Nephron progenitor cell (in vitro differentiated cells): ENCODE measurements at places on chromosomes 4 and X.

GRCh38 chr4:38056011-38056685 lies 96.0 kb downstream of the PTTG2 start:
- H3K36me3 ChIP-seq = peaks cover 31% of the 10 kb centered on the region
- H3K4me3 ChIP-seq = no peak overlapping the region
- peaks cover 3% of the 10 kb centered on the region for H3K27me3 ChIP-seq
- H3K27ac ChIP-seq = no peak overlapping the region

DNA sequence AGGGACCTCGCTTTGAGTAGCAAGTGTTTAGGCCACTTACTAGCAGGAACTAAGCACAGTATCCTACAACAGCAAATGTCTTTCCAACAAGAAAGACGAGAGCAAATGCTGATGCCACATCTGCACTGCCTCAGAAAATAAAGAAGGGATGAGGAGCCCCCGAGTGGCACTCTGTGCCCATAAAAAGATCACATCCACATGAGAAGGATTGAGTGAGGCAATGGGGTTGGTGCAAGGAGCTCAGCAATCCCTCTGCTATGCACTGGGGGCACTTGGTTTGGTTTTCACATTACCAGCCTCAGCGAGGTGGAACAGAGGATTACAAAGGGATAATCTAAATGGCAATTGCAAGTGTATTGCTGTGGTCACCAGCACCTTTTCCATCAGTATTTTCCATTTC lies 252.8 kb upstream of the SLC7A11 start:
- no peak overlapping the region for H3K27ac ChIP-seq
- no peaks in the 10 kb centered on the region for H3K27me3 ChIP-seq
- no peaks in the 10 kb centered on the region for H3K4me1 ChIP-seq
- DNase-seq = peak; percentile 2
- H3K36me3 ChIP-seq = peaks cover 7% of the 10 kb centered on the region
- no peak overlapping the region for H3K4me3 ChIP-seq

GRCh38 chr4:113080050-113080449 lies 30.6 kb downstream of the ANK2 start:
- H3K4me1 ChIP-seq = no peaks in the 10 kb centered on the region
- H3K4me3 ChIP-seq = no peak overlapping the region
- DNase-seq = no peak
- no peaks in the 10 kb centered on the region for H3K36me3 ChIP-seq
- no peak overlapping the region for H3K27ac ChIP-seq
- peaks cover 4% of the 10 kb centered on the region for H3K27me3 ChIP-seq

DNA sequence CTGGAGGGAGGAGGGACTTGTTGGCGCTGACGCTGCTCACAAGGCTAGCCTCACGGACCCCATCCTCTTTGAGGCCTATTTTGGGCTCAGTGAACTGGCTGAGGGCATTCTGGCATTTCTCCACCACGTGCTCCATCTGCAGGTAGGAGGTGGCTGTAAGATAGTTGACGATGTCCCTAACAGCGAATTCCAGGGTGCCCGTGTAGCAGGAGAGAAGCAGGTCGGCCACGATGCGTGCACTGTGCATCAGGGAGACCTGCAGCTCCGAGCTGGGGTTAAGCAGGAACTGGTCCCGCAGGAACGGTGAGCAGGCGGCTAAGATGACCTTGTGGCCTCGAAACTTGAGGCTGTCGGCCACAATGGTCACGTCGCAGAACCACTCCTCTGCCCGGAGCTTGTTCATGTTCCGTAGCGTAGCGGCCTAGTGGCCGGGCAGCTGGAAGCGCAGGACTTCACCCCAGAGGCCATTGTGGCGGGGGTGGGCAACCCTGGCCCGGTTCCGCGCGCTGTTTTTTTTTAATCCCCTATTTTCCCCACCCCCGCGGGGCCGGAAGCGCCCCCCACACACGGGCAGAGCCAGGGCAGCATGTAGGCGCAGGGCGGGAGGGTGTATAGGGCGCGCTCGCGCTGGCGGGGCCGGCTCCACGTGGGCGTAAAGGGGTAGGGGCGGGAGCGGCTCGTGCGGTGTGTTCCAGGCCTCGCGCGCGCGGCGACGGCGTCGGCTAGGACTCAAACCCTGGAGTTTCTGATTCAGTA lies 73.2 kb downstream of the UBE2K start:
- H3K27ac ChIP-seq = no peak overlapping the region
- H3K36me3 ChIP-seq = peaks cover 81% of the 10 kb centered on the region

DNA sequence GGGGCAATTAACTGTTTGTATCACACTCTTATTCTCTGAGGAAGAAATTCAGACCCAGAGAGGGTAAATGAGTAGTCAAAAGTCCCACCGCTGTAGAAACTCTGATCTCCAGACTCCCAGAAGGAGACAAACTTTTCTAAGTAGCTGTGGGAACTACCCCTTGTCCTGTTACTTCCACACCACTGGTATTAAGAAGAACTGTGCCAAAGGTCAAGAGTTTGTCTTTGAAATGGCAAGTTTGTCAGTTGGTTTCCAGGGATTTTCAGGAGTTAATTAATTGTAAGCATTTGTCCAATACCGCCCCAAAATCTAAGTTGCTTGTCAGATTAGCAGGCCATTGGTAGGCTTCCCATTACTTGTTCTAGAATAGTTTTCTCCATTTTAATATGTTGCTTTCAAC lies 85.7 kb downstream of the GC start:
- DNase-seq = no peak
- H3K27me3 ChIP-seq = no peaks in the 10 kb centered on the region
- H3K4me3 ChIP-seq = no peak overlapping the region
- no peak overlapping the region for H3K27ac ChIP-seq
- peaks cover 5% of the 10 kb centered on the region for H3K4me1 ChIP-seq
- no peaks in the 10 kb centered on the region for H3K36me3 ChIP-seq

DNA sequence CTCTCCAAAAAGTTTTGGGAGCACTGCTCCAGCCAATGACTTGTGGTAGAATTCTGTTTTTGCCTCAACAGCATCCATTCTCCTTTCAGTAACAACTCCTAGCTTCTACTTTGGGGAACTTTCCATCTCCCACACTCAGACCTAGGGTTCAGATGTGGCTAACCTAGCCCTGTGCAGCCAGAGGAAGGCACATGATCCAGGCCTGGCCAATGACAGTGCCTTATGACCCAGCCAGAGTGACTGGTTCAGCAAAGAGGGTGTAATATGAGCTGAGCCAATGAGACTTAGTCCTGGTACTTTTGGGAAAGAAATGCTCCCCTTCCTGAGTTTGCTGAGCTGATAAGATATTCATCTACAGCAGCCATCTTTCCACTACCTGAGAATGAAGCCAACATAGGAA lies 5.4 kb upstream of the USP46 start:
- H3K27me3 ChIP-seq = peaks cover 7% of the 10 kb centered on the region
- peaks cover 54% of the 10 kb centered on the region for H3K36me3 ChIP-seq
- no peak overlapping the region for H3K27ac ChIP-seq
- H3K4me3 ChIP-seq = no peak overlapping the region

DNA sequence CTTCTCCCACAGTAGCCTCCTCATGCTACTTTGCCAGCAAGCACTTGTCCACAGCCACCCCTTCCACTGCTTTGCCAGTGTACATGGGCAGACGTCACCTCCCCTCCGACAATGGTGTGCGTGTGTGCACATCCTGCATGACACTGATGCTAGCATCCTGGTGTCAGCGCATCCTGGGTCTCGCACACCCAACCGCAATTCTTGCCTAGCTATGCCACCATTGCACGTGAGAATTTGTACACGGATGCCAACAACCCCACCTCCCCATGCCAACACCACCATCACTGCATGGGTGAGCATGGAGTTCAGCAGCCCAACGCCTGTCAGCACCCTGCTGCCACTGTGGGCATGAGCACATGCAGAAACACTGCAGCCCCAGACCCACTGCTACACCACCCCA lies 550.0 kb downstream of the STPG2 start:
- H3K4me1 ChIP-seq = no peaks in the 10 kb centered on the region
- no peak overlapping the region for H3K27ac ChIP-seq
- no peaks in the 10 kb centered on the region for H3K27me3 ChIP-seq
- DNase-seq = no peak
- H3K4me3 ChIP-seq = no peak overlapping the region

DNA sequence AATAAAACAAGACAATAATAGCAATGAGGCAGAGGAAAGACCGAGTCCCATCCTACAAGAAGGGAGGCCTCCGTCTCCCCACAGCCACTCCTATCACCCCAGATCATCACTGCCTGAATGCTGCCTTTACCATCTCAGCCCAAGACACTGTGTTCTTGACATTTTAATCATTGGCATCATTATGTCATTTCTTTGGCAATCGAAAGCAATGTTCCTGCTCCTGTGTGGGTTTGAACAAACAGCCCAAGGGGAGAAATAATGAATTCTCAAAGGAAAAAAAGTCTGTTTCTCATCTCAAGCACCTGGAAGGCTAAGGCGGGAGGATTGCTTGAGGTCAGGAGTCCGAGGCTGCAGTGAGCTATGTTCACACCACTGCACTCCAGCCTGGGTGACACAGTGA lies 73.0 kb upstream of the ACSL1 start:
- H3K36me3 ChIP-seq = no peaks in the 10 kb centered on the region
- H3K27ac ChIP-seq = no peak overlapping the region
- DNase-seq = no peak
- H3K4me1 ChIP-seq = peaks cover 12% of the 10 kb centered on the region
- H3K4me3 ChIP-seq = no peak overlapping the region

DNA sequence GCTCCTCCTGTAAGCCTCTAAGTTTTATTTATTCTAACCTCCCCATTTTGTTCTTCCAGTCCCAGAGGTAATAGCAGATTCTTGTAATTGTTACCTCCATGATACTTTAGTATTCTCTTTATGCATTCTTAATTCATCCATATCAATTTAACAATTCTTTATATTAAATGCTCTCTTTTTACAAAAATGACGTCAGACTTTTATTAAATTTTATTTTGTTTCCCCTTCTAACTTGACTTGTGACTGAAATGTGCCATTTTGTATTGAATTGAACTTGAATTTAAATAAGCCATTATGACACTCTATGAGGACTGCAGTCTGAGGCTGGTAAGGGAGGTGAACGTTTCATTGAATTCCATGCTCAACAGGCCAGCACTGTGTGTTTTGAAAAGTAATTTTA lies 60.0 kb upstream of the NUDT10 start:
- no peak overlapping the region for H3K4me3 ChIP-seq
- no peaks in the 10 kb centered on the region for H3K4me1 ChIP-seq
- no peak overlapping the region for H3K27ac ChIP-seq
